ENCODE measurements at places on chromosomes 16 and 17.

- DNase-seq = no peak
Observed at GRCh38 chr16:53915452-53916160, 211.7 kb downstream of the FTO start.

DNA sequence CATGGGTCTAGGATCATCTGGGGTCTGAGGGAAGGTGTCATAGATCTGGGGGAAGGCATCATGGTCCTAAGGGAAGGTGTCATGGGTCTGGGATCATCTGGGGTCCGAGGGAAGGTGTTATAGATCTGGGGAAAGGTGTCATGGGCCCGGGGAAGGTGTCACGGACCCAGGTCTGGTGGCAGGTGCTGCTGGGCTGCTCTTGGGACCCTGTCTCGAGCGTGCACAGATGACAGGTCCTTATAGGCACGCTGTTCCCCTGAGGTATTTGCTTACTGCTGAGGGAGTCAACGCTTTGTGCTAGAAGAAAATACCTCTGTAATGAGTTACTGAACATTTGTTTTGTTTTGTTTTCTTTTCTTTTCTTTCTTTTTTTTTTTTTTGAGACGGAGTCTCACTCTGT, 1.4 kb downstream of the RAB40C start:
- no peak for DNase-seq

GRCh38 chr17:53463363-53463762, 359.4 kb upstream of the KIF2B start:
- no peak for DNase-seq

DNA sequence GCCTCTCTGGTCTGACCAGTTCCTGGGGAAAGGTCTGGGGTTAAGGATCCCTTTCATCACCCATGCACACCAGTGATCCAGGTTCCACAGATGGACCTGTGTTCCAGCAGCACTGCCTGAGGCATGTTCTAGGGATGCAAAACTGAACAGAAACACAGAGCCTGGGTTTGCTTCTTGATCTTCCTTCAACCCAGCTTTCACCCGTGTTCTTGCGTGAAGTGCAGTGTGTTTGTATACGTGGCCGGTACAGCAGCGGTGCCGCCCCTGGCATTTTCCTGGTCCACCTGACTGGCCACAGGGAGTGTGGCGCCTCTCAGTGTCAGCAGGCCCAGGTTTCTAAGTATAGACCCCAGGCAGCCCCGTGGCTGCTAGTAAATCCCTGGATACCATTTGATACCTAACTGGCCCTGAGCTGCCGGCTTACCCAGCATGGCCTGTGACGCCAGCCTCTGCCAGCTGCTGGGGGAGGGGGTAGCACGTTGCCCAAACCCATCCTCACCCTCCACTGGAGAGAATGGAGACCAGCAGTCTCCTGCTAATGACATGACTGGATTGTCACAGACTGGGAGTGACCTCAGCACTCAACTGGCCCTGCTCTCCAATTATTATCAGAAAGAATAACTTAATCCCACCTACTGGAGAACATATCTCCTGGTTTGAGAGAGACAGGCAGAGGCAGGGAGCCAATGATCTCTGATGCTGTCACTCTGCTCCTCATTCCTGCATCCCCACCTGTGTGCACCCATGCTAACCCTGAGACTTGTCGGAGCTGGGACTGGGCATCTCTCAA, 59.2 kb upstream of the LGALS9 start:
- DNase-seq = no peak

- peak; percentile 25 for DNase-seq
Observed at GRCh38 chr16:85090873-85091521, 21.3 kb downstream of the CIBAR2 start.

- no peak for DNase-seq
Observed at GRCh38 chr17:15480204-15480603, 12.8 kb upstream of the CDRT4 start.

- DNase-seq = no peak
Observed at GRCh38 chr16:70604407-70605282, 41.7 kb upstream of the IL34 start.

- DNase-seq = peak; percentile 84
Observed at GRCh38 chr17:71821511-71821910, 299.3 kb upstream of the SOX9 start.

GRCh38 chr17:48081858-48082257, 19.4 kb downstream of the CBX1 start:
- no peak for DNase-seq

DNA sequence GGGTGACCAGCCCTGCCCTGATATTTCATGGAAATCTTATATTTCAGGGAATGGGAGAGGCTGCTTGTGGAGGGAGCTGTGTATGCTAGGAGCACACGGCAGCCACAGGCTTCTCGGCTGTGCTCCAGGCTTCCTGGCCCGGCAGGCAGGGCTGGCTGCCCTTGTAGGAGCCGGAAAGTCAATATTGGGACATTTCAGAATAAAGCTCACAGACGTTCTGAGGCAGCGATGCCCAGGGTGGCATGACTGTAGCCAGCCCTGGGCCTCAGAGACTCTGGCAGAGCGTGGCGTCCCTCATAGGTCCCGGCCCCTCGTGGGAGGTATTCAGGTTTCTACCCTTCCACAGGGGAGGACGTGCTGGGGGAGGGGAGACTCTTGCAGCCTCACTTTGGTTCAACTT, 65.7 kb downstream of the BANP start:
- DNase-seq = no peak

DNA sequence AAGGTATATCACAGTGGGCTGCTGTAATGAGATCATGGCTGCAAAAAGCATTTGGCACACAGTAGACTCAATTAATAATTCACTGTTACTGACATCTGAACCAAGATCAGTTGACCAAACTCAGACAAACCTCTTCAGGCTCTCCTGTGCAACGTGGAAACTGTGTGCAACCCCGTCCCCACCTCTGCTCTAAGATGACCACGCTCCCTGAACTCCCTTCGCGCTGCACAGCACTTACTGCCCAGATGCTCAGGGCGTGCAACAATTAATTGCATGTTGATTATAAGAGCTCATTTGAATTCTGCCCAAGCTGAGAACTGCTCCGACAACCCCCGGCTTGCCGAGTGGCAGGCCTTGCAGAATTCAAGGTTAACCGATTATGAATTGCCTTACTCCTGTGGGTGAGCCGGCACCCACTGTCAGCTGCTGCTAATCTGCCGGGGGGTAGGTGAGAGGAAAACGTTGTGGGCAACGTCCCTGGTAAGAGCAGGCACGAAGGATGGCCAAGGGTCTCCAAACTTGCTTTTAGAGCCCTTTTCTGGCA, 1.3 kb upstream of the GSG1L start:
- no peak for DNase-seq

- DNase-seq = no peak
Observed at GRCh38 chr16:66419527-66419926, 7.6 kb upstream of the BEAN1 start.

GRCh38 chr16:31202414-31203375, at the start of gene PYCARD:
PYCARD (minus strand) TSS chr16:31202760; CDS start chr16:31202690, 70 bp downstream.
- peak; percentile 25 for DNase-seq

DNA sequence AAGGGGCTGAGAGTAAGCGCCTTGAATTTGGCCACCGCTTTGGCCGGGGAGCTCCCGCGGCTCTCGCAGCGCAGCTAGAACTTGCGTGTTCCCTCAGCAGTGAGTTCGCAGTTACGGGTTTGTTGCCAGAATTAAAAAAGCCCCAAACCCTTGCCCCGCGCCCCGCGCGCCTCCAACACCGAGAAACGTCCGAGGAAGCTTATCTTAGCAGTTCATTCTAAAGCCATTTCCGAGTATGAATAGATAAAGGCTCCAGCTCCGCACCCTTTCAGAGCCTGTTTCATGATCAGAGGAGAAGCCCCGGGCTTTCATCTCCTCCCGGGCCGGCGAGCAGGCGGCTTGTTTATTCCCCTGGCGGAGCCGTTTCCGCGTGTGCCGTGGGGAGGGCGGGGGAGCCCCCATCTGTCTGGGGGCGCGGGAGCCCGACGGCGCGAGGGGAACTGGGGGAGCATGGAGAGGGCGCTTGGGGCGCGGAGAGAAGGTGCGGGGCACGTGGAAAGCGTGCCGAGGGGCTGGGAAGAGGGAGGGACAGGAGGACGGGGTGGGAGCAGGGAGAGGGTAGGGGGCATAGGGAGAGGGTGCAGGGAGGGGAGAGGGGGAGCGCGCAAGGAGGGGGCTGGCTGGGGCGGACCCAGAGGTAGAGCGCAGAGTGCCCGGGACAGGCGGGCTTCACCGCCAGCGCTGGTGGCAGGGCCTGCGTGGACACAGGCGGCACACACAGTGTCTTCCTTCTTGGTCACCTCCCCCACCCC, 9.9 kb downstream of the TBX4 start:
- no peak for DNase-seq

DNA sequence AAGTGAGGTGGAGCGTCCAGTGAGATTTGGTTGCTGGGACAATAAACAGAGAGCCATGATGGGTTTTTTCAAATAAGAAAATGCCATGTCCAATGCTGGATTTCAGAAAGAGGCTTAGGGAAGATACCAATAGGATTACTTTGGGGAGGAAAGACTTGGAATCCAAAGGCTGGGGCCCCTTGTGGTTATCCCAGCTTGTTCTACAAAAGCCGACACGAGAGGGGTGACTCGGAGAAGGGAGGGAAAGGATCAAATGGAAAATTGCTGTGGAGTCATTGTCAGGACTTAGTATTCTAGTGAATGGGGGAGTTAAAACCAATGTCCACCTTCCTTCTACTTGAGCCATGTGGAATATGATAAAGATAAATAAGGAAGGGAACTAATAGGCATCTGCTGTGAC, 305.5 kb downstream of the SOX9 start:
- no peak for DNase-seq

DNA sequence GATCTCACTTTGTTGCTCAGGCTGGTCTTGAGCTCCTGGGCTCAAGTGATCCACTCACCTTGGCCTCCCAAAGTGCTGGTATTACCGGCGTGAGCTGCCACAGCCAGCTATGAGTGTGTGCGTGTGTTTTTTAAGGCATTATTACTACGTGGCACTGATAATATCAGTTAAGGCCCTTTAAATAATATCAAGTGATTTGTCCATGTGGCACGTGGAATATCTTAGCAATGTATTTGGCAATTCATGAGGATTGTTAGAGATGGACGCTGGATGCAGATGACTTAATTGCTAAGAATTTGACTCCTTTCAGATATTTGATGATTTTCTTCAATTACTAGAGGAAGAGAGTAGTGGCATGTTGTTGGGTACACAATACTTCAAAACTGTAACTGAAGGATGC, 25.5 kb upstream of the PMP22 start:
- DNase-seq = no peak

- DNase-seq = no peak
Observed at GRCh38 chr16:48555155-48555554, 54.8 kb downstream of the N4BP1 start.

GRCh38 chr16:11408216-11408615, 63.0 kb downstream of the RMI2 start:
- DNase-seq = no peak
